ENCODE measurements at places on chromosomes 12 and 14. TPM values are rescaled to one million over a fixed set of nuclear protein-coding genes. Genes with fewer than 3 reads are reported as not detected.

DNA sequence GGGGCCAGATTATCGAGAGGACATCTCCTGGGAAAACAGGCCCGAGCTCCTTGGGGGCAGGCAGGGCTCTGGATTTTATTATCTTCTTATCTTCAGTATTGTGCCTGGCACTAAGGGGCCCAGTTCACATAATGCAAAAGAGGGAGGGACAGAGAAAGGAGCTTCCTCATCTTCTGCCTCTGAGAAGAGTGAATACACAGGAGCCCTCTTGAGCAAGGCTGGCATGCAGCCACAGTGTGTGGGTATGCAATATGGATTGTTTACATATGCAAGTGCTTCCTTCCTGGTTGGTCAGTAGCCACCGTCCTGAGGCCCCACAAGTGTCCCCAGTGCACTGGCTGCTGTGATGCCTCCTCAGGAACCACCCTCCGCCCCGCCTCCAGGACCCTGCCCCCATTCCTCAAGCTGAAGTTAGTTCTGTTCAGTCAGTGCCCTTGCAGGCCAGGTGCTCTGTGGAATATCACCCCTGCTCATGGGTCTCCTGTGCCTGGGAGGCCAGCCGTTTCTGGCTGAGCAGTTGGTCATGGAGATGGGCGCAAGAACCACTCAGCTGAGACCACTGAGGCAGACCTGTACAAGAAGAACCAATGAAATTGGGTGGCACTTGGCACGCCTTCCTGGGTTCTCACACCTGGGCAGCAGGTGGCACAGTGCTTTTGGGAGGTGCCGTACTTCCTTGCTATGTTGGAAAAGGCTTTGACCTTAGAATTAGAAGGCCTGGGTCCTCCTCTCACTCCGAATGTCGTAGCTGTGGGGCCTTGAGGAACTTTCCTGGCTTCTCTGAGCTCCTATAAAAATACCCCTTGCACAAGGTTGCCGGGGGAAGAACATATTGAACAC is 35.1 kb upstream of the ACTN1 start:
- no peak for DNase-seq

CRY1 gene
- 24.1 TPM for total RNA-seq

DNA sequence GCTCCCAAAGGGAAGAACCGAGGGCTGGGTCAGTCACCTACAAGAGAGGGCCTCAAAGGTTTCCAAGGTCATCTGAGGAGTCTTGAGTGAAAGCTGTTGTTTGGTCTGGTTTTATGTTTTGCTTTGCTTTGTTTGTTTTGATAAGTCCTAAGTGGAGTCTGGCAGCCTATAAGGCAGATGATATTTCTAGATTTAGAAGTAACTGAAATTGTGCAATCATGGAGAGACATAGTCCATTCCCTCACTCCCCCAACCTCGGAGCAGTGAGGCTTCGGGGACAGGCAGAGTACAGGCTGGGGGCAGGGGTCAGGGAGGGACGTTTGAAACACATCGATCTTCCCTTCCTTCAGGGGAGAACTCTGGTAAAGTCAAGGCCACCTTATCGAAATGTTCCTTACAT is 42.3 kb downstream of the TTC9 start:
- DNase-seq, result no peak

CLEC2A gene
- total RNA-seq, result not detected

DNA sequence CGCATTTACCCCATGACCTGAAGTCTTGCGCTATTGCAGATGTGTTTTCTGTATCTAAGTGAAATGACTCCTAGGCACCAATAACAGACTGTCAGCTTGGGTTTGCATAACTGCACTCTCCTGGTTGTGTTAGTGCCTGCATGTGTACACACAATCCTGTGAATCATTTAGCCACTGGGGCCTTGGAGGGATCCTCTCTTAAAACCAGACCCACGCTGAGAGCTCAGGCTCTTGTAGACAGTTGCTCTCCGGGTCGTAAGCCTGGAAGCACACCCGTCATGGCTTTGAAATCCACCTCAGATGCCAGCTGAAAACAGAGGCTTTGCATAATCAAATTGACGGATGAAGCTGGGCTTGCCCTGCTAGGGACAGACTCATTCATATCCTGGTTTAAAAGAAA is 79.2 kb upstream of the RBM19 start:
- no peak for DNase-seq

GRCh38 chr12:56914724-56915123 is 19.5 kb downstream of the SDR9C7 start:
- no peak for DNase-seq

DNA sequence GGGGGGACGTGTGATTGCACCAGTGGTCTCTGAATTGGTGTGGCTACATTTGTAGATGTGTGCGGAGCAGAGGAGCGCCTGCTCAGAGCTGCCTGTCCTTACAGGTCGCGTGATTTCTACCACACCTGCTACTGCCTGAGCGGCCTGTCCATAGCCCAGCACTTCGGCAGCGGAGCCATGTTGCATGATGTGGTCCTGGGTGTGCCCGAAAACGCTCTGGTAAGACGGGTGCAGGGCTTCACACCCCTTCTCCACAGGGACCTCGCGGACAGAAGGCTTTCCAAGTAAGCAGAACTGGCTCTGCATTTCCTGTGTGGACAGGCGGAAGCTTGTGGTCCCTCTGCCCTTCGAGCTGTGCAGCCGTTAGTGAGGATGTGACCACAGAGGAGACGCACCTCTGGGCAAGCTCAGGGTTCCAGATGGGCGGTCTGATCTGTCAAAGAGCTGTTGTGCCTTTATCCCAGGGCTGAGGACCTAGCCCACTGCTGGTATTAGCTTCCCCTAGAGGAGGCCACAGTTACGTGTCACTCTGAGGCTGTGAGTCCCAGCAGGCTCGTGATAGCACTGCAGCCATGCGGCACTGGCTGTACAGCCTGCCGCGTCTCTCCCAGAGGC is 47.7 kb downstream of the MAX start:
- DNase-seq, result no peak

DNA sequence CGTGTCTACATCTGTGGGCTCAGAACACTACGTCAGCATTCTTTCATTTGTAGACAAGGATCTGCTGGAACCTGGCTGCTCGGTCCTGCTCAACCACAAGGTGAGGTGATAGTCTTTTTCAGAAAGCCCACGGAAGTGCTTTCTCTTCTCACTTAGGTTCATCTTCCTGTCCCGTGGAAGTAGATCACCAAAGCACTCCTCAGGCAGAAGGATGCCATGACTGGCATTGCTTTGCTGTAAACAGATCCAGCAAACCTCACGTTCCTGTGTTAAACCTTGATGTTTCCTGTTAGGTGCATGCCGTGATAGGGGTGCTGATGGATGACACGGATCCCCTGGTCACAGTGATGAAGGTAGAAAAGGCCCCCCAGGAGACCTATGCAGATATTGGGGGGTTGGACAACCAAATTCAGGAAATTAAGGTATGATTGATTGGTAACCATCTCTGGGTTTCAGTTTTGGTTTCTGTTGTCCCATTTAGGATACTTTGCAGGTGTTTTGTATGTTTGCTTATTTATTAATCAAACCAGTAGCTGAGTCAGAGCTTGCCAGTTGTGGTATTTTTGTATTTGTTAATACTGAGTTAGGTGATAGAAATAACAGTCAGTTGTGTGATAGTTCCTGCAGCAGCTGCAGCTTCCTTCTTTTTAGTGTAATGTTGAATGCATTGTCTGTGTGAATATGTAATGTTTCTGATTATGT is 7.5 kb downstream of the PSMC1 start:
- DNase-seq, result no peak

GRCh38 chr12:68480526-68480925 is 130.2 kb upstream of the RAP1B start:
- peak; percentile 33 for DNase-seq

GRCh38 chr12:51198568-51199365 is 19.1 kb downstream of the POU6F1 start:
- DNase-seq, result no peak
